ENCODE measurements at places on chromosomes 1 and 21.

GRCh38 chr21:42481169-42481568, 14.9 kb downstream of the RSPH1 start:
- DNase-seq = no peak

- peak; percentile 27 for DNase-seq
Observed at GRCh38 chr1:160671603-160672517, 25.0 kb upstream of the SLAMF1 start.

DNA sequence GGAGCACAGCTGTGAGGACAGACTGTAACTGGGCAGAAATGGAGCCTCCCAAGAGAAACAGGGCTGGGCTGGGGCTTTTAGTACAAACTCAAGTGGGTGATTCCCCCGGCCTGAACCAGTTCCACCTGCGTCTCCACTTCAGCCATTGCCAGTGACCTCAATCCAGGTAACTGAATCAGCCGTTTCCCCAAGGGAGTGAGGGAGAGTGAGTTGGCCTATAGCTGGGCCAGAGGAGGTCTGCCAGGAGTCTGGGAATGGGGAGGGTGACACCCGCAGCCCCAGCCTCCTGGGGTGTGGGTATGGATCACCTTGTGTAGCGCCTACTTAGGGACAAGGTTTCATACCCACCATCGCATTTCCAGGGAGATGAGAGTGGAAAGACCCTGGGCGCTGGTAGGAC, 8.5 kb downstream of the SLC26A9 start:
- no peak for DNase-seq

- DNase-seq = no peak
Observed at GRCh38 chr1:90544356-90544755, 172.7 kb downstream of the BARHL2 start.

DNA sequence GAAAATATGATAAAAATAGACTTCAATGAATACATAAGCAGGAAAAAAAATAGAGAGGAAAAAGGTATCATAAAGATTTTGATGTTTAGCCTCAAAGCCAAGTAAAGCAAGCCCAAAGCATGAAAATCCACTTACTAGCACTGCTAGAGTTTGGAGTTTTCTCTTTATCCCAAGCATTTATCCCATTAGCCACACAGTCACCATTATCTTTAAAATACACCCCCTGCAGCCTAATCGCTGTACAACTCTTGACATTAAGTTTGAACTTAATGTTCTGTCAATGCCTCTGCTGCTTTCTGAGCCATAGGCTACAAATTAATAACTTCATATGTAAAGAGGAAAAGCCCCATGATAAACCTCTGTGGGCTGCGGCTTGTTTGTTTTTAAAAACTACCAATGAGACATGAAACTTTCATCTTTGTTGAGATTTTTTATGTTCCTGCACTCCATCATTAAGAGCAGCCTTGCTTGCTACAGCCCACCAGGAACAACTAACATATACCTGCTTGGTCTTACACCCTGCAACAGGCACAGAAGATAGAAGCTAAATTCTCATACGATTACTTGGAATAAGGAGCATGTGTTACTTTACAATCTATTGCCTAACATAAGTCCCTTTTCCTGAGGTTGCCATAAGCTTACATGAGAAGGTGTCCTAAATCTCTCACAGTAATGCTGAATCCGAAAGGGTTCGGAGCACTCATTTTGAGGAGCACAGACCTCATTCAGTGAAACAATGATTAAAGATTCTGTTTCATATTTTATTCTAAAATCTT, 202.4 kb downstream of the SMYD3 start:
- DNase-seq = no peak

DNA sequence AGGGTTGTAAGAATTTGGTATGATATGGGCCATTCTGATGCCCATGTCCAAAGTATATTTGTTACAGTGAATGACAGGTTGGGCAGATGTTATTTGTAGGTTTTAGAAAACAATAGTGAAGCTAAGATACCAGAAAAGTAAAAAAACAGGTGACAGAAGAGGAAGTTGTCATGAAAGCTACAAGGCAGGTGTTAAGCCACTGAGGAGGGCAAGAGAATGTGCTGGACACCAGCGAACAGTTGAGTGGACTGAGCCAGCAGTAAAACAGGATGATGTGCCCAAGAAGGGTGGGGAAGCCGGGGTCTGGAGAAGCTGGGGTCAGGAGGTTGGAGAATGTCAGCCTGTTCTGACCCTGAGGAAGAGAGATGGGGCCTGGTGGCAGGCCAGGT, 83.3 kb downstream of the DTL start:
- DNase-seq = no peak

Data from mesendoderm (in vitro differentiated cells).